ENCODE measurements at places on chromosomes 3 and 15.

- no peak for DNase-seq
Observed at GRCh38 chr15:55743729-55744655, 1.0 kb upstream of the PRTG start.

DNA sequence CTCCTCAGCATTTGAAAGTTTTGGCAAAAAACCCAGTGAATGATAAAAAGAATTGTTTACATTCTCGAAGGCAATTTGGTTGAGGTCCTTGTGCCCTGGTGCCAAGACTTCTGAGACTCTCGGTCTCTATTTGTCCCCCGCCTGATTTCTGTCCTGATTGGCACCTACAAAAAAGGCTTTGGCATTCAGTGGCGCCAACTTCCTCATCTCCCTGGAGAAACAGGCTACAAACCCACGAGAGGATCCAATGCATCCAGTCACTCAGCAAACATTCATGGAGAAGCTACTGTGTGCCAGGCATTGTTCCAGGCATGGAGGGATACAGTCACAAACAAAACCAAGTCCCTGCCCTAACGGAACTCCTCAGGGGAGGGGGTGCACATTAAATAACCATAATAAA, 42.7 kb downstream of the HES1 start:
- no peak for DNase-seq

- no peak for DNase-seq
Observed at GRCh38 chr3:30097022-30097650, 509.3 kb upstream of the TGFBR2 start.

DNA sequence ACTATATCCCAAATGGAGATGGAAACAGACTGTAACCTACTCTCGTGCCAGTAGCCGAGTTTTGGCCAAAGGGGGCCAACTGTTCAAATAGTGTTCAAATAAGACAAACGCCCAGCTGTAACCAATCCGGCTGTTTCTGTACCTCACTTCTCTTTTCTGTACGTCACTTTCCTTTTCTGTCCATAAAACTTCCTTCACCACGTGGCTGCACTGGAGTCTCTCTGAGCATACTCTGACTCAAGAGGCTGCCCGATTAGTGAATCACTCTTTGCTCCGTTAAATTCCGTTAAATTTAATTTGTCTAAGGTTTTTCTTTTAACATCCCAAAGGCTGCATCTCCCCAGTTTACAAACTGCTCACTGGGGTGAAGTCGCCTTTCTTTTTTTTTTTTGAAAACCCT, 219.2 kb upstream of the P2RY1 start:
- no peak for DNase-seq

DNA sequence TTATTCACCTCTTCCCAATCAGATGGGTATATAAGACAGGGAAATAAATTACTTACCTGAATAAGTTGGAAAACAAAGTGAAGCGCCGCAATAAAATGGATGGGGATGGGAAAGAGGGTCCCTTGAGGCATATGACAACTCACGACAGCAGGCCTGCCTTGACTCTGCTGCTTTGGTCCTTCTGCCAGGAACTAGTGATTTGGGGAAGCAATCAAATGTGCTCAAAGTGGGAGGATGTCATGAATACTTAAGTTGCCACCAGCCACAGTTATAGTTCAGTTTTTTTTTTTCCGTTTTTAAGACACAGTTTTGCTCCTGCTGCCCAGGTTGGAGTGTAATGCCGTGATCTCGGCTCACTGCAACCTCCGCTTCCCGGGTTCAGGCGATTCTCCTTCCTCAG, 4.6 kb downstream of the PARL start:
- no peak for DNase-seq

GRCh38 chr3:70090322-70090913, 90.9 kb downstream of the SAMMSON start:
- DNase-seq = no peak

GRCh38 chr3:61668317-61668864, 107.0 kb downstream of the PTPRG start:
- DNase-seq = no peak

DNA sequence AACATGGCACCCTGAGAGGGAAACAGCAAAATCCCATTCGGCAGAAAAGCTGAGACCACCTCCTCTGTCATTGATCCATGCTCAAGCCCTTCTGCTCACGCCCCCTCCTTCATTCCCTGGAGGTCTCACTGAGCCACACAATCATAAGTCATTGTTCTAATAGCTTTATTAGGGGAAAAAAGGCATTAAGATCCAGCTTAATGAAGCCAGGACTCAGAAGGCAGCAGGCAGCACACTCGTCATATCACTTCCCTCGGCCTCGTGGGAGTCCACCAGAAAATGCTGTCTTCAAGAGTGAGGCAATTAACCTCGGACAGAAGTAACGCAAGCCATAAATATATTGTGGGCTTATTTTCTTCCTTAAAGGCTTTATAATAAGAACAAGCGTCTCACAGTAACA, 153.9 kb upstream of the PPP2R3A start:
- no peak for DNase-seq

- DNase-seq = no peak
Observed at GRCh38 chr3:4284865-4285264, 18.3 kb upstream of the SETMAR start.

DNA sequence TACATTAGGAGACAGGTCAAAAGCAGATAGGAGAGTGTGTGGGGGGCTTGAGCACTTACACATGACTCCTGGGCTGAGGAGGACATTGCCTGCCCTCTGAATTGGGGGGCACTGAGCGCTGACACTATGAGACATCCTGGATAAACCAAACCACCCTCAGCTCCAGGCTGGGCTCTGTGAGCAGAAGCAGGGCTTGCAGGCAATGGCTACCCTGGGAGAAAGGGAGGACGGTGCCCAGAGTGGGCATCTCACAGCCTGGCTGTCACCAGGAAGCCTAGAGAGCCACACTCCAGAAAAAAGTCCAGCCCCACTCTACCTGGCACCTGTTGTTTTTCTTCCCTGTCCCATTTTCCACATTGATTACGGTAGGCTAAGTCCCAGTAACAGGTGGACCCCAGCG, 8.2 kb upstream of the KLF13 start:
- DNase-seq = no peak

DNA sequence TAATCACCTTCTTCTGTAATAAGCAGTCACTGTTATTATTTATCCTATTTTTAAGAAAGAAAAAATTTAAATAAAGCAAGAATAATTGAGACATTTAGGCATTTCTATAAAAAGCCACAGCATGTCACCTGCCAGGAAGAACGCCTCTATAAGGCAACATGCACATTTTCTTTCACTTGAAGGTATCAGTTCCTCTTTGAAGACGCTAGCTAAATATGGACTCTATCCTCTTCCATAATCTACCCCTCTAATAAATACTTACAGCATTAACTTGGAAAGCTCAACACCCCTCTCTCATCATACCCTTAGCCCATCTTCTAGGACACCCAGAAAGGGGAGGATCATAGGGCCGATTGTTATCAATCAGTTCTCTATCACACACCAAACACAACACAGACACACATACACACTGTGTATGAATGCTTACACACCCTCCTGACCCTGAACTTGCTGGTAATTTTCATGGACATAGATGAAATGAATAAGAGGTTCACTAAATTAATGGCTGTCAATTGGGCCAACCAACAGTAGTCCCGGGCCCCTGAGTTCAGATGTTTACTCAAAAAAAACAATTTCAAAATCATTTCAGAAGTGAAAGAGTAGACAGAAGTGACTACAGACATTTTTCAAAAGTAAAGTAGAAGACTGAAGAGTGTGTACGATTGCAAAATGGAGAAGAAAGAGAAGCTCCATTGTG, 102.5 kb downstream of the ZMAT3 start:
- DNase-seq = no peak

- DNase-seq = no peak
Observed at GRCh38 chr3:182717216-182717615, 76.1 kb upstream of the ATP11B start.

- DNase-seq = no peak
Observed at GRCh38 chr3:178289544-178290160, 246.6 kb upstream of the KCNMB2 start.

DNA sequence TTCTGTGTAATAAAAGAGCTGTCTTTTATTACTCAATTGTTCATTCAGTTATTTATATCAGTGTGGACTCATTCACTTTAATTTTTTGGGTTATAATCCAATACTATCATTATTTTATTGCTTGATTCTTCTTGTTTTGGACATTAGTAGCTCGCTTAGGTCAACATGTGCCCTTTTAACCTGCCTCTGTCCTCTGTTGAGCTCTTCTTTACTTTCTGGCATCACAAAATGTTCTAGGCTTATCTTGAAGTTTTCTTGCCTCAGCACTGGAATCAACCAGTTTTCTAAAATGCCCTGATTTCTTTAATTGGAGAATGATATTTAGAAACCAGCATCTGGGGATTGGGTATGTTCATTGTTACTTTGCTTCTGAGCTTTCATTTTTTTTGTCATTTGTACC, 82.2 kb downstream of the LEKR1 start:
- no peak for DNase-seq

GRCh38 chr3:63343674-63344073, 65.6 kb downstream of the SYNPR start:
- DNase-seq = peak; percentile 42

GRCh38 chr3:64763980-64764379, 76.2 kb upstream of the ADAMTS9 start:
- DNase-seq = no peak

- no peak for DNase-seq
Observed at GRCh38 chr3:145671121-145671520, 489.9 kb downstream of the PLOD2 start.

GRCh38 chr15:55715355-55716076, 27.4 kb downstream of the PRTG start:
- DNase-seq = no peak

- no peak for DNase-seq
Observed at GRCh38 chr3:16299746-16300145, 34.7 kb downstream of the OXNAD1 start.

DNA sequence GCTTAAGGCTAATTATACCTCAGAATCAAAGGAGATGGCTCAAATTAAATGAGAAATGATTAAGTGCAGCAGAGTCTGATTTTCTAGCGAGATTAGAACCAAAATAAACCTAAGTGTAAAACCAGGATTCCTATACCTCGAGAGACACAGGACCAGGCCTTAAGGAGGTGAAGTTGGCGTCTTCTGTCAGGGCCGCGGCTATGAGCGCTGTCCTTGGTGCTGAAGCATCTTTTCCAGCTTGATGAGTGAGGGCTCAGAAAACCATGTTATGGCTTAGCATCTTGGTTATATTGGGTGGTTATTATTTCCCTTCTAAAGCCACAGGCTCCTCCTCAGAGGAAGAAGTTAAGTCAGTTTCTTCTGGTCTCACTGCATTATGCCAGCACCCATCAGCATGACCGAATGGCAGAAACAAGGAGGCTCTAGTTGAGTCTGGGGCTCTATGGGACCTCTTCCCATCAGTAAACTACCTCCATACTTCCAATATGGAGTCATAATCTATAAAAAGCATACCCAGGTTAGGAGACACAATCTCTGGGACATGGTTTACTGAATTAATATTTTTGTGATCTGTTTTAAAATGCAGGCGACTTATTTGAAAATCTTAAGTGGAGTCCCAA, 120.1 kb upstream of the NMNAT3 start:
- no peak for DNase-seq

- no peak for DNase-seq
Observed at GRCh38 chr15:79067072-79067833, 23.3 kb downstream of the RASGRF1 start.
